Epithelial cell of esophagus (primary cell): ENCODE measurements at places on chromosomes 1 and 21.
A peak's percentile ranks its signal among the peaks of the same experiment; 100 is the strongest.

DNA sequence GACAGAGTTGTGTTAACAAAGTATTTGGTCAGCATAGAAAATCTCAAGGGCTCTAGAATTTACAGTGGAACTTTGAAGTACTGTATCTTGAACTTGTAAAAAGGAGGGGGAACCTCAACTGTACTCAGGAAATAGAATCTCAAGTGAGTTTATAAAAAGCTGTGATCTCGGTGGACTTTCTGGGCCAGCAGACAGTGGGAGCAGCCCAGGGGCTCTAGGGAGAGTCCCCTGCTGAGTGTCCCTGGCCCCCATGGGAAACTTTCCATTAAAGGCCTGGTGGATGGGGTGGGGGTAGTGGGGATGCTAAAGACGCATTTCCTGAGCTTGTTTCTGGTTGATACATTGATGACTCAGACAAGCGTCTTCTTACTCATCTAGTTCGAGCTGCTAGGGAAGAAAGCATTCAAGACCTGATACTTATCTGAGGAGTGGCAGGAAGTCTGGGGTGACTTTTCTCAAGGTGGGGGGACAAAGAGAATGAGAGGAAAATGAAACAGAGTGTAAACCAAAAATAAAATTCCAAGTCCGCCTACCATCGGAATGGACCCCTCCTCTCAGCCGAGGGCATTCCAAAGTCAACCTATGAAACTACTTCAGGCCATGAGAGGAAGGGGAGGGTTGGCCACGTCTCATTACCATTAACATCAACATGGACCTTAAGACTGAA, 65.5 kb downstream of the NID1 start:
- peak; percentile 90 for DNase-seq

DNA sequence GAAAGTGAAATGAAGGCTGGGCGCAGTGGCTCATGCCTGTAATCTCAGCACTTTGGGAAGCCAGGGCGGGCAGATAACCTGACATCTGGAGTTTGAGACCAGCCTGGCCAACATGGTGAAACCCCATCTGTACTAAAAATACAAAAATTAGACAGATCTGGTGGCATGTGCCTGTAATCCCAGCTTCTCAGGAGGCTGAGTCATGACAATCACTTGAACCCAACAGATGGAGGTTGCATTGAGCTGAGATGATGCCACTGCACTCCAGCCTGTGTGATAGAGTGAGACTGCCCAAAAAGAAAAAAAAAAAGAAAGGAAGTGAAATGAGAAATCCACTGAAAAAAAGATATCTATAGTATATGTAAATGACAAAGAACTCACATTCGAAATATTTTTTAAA, 439.9 kb downstream of the DISC1 start:
- no peak for DNase-seq

DNA sequence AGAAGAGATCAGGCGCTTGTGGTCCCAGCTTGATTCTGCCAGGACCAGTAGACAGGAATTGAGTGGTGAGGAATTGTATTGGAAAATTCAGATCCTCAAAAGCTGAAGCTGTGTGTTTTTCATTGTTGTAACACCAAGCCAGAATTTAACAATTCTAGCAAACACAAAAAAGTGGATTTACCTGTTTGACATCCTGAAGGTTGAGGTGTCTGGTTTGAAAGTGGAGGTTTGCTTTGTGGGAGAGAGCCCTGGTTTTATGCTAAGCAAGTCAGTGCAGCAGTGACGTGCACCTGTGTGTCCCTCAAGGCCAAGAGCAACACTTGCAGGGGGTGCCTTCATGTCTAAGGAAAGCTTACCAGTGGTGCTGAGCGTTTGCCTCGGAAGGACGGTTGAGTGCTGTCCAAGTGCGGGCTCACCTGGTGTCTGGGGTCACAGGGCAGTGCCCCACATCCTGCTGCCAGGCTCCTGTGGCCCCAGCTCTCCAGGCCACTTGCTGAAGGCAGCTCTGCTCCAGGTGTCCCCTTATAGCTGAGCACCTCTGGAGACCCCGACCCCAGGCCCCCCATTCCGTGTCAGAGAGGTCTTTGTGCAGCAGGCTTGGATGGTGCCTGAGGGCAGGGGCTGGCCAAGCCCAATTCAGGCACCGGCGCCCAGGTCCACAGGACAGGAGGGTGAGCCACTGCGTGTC, 27.7 kb downstream of the PCNT start:
- DNase-seq: peak; percentile 12

DNA sequence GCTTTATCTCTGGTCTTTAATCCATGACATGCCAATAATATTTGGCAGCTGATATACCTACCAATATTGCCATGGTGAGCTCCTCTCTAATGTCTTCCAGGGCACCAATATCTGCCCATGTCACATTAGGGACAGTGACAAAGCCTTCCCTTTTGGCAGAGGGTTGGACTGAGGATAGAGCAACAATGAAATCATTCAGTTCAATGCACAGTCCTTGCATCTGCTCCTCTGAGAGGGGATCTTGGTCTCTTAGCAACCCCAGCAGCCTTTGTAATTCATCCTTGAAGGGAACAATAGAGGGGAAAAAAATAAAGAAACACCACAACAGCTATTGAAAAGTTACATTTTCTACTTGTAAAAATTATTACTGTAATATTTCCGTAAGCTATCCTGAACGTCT, 42.3 kb downstream of the NVL start:
- DNase-seq: no peak

DNA sequence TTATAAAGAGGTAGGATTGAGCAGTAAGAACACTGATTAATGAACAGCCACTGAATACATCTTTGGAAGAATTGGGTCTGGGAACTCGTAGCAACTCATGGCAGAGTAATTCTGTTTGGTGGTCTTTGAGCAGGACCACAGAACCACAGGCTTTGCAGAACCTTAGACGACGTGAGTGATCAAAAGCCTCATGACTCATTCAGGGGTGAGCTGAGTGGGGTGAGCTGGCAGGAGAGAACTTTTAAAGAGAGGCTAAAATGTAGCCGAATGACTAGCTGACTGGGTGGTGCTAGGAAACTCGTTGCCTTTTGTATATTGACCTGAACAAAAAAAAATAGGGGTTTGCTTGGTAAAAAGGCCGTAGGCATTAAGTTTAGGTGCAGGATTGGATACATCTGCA, 313.8 kb downstream of the TGFB2 start:
- peak; percentile 76 for DNase-seq

DNA sequence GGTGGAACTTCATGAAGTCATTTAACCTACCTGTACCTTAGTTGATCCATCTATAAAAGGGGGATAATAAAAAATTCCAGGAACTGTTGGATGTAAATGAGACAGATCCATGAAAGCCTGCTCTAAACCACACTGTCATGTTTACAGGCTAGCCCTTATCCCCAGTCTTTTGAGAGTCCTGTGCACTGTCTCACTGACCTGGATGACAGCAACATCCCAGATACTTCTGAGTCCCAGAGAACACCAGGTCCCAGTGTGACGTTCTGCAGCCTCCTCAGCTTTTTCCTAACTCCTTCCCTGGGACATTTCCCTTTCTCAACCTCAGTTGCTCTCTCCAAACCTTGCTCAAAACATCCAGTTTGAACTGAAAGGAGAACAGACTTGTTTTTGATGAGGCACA, 165.4 kb upstream of the C8B start:
- DNase-seq: no peak
